ENCODE measurements at places on chromosomes 3 and 15.
A peak's percentile ranks its signal among the peaks of the same experiment; 100 is the strongest.

- peak; percentile 71 for DNase-seq
Measured at GRCh38 chr15:75732809-75733451, 20.3 kb upstream of the CSPG4 start.

- no peak for DNase-seq
Measured at GRCh38 chr3:354432-354831, 157.9 kb downstream of the CHL1 start.

GRCh38 chr15:34437687-34438086 lies at the start of gene GOLGA8A:
GOLGA8A (minus strand) TSS chr15:34437808; CDS start chr15:34389691, 48,117 bp downstream.
- DNase-seq = peak; percentile 82

GRCh38 chr3:153161714-153162512 lies at the start of gene RAP2B:
RAP2B (plus strand) TSS chr3:153162226; CDS start chr3:153162694, 468 bp downstream.
- peak; percentile 97 for DNase-seq

- no peak for DNase-seq
Measured at GRCh38 chr3:117355566-117355965, 646.0 kb downstream of the TUSC7 start.
